Temporal lobe (tissue), 4 donors: ENCODE measurements at places on chromosomes 6 and 20. TPM values are rescaled to one million over a fixed set of nuclear protein-coding genes. Genes with fewer than 3 reads are reported as not detected.

The CCN6 gene
- not detected for total RNA-seq

The TSPO2 gene
- not detected for total RNA-seq

The PACRG gene
- total RNA-seq = 5.4 TPM

The KCNB1 gene
- 9.3 TPM for total RNA-seq

The OOEP gene
- not detected for total RNA-seq

The C2 gene
- total RNA-seq = 1.7 TPM
